GM23248 (cell line): ENCODE measurements at places on chromosomes 7 and 10. TPM values are rescaled to one million over a fixed set of nuclear protein-coding genes. Genes with fewer than 3 reads are reported as not detected.

- H3K4me3 ChIP-seq, result no peak overlapping the region
- no peak overlapping the region for H3K27ac ChIP-seq
- H3K36me3 ChIP-seq, result no peaks in the 10 kb centered on the region
Observed at GRCh38 chr7:43577485-43577951, 5.4 kb upstream of the STK17A start.

C10orf62 gene
- total RNA-seq, result not detected in 2 replicates

- no peak overlapping the region for H3K27ac ChIP-seq
- H3K27me3 ChIP-seq, result peaks cover 18% of the 10 kb centered on the region
- H3K4me1 ChIP-seq, result no peaks in the 10 kb centered on the region
- peak overlapping the region; percentile 73 for H3K4me3 ChIP-seq
Observed at GRCh38 chr10:18140957-18141845, 977 bp downstream of the CACNB2 start.

GRCh38 chr7:104795086-104795485, 218.9 kb upstream of the KMT2E start:
- DNase-seq, result no peak
- no peak overlapping the region for H3K4me3 ChIP-seq
- H3K4me1 ChIP-seq, result no peaks in the 10 kb centered on the region
- no peak overlapping the region for H3K27ac ChIP-seq
- H3K36me3 ChIP-seq, result no peaks in the 10 kb centered on the region

CALHM3 gene
- not detected in 2 replicates for total RNA-seq

DNA sequence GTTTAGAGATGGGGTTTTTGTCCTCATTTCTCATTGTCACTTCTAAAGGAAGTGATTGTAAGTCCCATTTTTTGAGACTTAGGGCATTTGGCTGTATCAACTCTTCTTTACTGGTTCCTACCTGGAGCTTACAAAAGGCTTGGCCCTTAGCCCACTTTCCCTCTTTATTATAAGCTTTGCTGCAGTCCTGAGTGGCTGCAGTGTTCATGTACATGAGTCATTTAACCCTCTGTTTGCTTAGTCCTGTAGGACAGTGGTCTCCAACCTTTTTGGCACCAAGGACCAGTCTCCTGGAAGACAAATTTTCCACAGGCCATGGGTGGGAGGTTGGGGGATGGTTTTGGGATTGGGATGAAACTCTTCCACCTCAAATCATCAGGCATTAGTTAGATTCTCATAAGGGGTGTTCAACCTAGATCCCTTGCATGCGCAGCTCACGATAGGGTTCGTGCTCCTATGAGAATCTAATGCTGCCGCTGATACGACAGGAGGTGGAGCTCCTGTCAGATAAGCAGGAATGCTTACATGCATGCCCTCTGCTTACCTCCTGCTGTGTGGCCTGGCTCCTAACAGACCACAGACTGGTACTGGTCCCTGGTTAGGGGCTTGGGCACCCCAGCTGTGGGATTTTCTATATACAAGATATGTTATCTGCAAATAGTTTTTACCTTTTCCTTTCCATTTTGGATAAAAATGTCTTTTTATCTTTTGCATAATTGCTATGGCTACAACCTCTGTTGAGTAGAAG, 99.7 kb downstream of the CCSER2 start:
- no peak overlapping the region for H3K27ac ChIP-seq
- H3K27me3 ChIP-seq, result no peaks in the 10 kb centered on the region
- no peak overlapping the region for H3K4me3 ChIP-seq
- DNase-seq, result no peak
- peaks cover 41% of the 10 kb centered on the region for H3K4me1 ChIP-seq

TMEM72 gene
- total RNA-seq, result not detected in 2 replicates

MRC1 gene
- not detected in 2 replicates for total RNA-seq

OR2F1 gene
- not detected in 2 replicates for total RNA-seq

DNA sequence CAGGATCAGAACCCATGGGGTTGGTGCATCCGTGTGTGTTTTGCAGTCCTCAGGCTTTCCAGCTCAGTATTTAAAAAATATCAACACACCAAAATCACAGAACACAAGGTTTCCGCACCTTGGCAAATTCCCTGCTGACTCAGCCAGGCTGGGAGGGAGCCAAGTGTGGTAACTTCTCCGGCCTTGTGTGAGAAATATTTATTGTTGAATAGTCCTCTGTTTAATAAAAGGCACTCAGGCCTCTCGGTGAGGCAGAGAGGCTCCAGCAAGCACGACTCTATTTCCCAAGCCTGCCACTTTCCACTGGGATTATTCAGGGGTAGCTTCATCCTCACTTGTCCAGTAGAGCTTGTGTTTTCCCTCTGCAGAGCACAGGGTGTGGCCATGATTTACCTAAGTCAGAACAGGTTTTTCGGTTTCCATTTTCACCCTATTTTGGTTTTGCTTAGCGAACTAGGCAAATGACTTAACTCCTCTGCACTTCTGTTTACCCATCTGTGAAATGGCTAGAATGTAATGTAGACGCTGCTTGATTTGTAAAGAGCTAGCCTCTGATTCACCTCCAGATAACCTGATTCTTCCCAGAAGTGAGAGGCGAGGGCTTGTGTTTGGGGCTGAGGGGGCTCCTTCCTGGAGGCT, 13.0 kb upstream of the CHST15 start:
- H3K4me1 ChIP-seq, result no peaks in the 10 kb centered on the region
- no peak overlapping the region for H3K27ac ChIP-seq
- H3K4me3 ChIP-seq, result no peak overlapping the region
- DNase-seq, result peak; percentile 71

GRCh38 chr7:20958572-20958971, 171.9 kb upstream of the SP8 start:
- H3K4me3 ChIP-seq, result no peak overlapping the region
- H3K27me3 ChIP-seq, result no peaks in the 10 kb centered on the region
- no peak for DNase-seq
- H3K27ac ChIP-seq, result no peak overlapping the region

GRCh38 chr7:17524746-17525145, 226.3 kb downstream of the AHR start:
- H3K36me3 ChIP-seq, result no peaks in the 10 kb centered on the region
- peak overlapping the region; percentile 80 for H3K27ac ChIP-seq
- H3K27me3 ChIP-seq, result no peaks in the 10 kb centered on the region
- DNase-seq, result peak; percentile 65
